ENCODE measurements at places on chromosomes 5 and 9.

GRCh38 chr5:66337626-66338226 is 193.6 kb downstream of the SREK1 start:
- no peak for DNase-seq

DNA sequence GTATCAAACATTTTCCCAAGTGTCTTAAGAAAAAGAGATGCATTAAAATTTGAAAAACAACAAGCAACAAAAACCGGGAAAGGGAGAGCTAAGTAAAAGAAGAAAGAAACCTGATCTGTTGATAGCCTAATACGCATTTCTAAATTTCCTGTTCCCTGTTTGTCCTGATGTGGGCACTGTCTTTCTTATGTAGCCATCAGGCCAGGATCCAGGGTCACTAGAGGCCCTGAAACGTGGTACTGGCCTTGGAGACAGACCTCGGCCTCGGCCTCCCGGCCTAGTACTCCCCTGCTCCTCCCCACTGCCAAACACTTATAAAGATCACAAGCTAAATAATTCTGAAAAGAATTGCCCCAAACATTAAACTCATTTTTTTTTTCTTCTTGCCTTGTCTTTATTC is 547.2 kb downstream of the IRX1 start:
- no peak for DNase-seq

DNA sequence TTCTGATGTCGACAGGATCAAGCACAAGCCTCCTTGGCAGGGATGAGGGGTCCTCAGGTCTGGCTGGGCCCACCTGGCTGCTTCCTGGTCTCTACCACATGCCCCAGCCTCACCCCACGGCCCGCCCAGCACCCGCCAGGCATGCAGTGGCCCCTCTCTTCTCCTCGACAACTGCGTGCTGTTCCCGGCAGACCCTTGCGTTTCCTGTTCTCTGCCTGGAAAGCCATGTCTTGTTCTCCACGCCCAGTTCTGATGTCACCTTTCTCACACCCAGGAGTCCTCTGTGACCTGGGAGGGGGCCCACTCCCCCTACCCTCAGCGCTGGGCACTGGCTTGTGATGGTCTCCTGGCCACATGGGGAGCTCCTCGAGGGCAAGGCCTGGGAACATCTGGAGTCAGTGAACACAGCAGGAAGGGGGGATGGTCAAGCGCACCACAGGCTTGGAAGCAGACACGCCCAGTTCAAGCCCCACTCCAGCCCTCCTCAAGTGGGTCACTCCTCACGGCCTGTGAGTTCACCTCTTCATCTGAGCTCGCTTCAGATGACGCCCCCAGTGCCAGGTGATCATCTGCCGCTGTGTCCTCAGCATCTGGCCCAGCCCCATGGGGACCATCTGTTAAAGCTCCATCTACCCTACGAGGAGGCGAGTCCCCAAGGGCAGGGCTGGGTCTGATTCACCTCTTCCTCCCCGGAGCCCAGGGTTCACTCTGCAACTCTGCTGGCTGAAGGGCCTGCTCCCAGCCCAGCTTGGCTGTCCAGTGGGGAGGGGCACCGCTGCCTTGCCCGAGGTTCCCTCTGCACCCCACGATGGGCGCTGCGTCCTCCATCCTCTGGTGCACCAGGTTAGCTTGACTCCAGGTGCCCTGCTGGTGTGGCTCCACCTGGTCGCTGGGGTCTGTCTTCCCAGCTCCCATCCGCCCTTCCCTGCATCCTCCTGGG is 133.2 kb upstream of the PHYKPL start:
- no peak for DNase-seq

GRCh38 chr9:116404228-116404627 is 250.6 kb downstream of the PAPPA start:
- no peak for DNase-seq

GRCh38 chr5:5014586-5015235 is 125.4 kb upstream of the ADAMTS16 start:
- DNase-seq, result no peak

Data from HS-27A (cell line).